Naive thymus-derived CD8-positive, alpha-beta T cell (primary cell): ENCODE measurements at places on chromosomes 1 and 21. TPM values are rescaled to one million over a fixed set of nuclear protein-coding genes. Genes with fewer than 3 reads are reported as not detected.

GRCh38 chr1:6384962-6385361, 8.6 kb downstream of the ACOT7 start:
- no peaks in the 10 kb centered on the region for H3K36me3 ChIP-seq
- no peak overlapping the region for H3K27ac ChIP-seq
- H3K27me3 ChIP-seq, result no peaks in the 10 kb centered on the region
- DNase-seq, result no peak
- H3K4me1 ChIP-seq, result no peaks in the 10 kb centered on the region

DNA sequence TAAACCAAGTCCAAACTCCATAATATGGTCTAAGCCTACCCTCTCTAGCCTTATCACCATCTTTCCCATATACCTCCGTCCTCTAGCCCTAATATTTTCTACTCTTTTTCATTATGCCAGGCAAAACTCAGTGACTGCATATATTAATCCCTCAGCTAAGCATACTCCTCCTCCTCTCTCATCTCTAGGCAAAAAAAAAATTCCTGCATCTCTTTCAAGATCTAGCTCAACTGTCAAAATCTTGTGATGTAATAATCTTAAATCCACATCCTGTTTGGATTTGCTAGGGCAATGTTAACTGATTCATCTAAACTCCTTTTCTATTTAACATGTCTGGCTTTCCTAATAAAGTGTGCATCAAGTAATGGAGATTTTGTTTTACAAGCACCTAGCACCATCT, 20.4 kb downstream of the PRPF38A start:
- DNase-seq, result no peak
- H3K27ac ChIP-seq, result peak overlapping the region; percentile 90
- peak overlapping the region; percentile 76 for H3K4me3 ChIP-seq
- H3K27me3 ChIP-seq, result no peaks in the 10 kb centered on the region
- peaks cover 45% of the 10 kb centered on the region for H3K4me1 ChIP-seq

DNA sequence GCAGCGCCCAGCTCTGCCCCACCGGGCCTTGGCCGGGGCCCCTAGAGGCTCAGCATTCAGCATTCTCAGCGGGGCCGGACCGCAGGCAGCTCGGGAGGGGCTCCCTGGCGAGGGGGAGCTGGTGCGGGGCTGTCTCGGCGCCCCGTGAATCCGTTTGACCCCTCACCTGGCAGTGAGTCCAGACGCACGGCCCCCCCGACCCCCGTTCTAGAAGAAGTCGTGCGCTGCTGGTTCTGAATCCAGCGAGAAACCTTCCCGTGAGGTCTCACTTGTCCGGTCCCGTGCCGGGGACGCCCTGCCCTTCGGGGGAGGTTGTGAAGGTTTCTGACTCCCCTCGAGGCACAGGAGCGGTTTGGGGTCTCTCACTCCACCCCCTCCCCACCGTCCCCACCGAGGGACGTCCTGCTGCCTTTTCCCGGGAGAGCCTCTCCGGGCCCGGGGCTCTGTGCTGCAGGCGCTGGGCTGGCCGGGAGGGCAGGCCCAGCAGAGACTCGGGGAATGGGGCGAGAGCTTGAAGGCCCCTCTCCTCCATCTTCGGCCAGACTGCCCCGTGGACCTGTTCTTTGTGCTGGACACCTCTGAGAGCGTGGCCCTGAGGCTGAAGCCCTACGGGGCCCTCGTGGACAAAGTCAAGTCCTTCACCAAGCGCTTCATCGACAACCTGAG, 655 bp downstream of the COL6A1 start:
- H3K36me3 ChIP-seq, result peaks cover 3% of the 10 kb centered on the region
- H3K4me1 ChIP-seq, result peaks cover 17% of the 10 kb centered on the region
- DNase-seq, result no peak
- H3K27me3 ChIP-seq, result no peaks in the 10 kb centered on the region

DNA sequence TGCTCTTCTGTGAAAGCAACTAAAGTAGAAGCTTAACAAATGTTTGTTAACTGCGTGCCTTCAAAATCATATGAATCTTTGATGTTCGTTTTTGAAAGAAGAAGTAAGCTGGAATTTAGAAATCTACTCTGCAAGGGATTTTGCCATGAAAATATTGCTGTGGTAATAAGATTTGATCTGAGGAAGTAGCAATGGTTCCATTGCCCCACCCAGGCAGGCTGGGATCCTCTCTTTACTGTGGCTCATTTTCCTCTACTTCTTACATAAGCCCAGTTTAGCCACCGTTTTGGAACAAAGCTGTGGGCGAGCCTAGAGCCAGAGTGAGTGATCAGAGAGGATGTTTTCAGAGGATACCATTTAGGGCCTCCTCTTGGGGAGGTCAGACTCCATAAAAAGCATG, 20.3 kb upstream of the PTGFRN start:
- H3K4me1 ChIP-seq, result peaks cover 2% of the 10 kb centered on the region
- no peak overlapping the region for H3K27ac ChIP-seq
- H3K4me3 ChIP-seq, result no peak overlapping the region
- peaks cover 3% of the 10 kb centered on the region for H3K36me3 ChIP-seq
- H3K27me3 ChIP-seq, result no peaks in the 10 kb centered on the region

GRCh38 chr1:87269921-87270320, 58.8 kb upstream of the LMO4 start:
- no peaks in the 10 kb centered on the region for H3K36me3 ChIP-seq
- H3K27ac ChIP-seq, result no peak overlapping the region

DNA sequence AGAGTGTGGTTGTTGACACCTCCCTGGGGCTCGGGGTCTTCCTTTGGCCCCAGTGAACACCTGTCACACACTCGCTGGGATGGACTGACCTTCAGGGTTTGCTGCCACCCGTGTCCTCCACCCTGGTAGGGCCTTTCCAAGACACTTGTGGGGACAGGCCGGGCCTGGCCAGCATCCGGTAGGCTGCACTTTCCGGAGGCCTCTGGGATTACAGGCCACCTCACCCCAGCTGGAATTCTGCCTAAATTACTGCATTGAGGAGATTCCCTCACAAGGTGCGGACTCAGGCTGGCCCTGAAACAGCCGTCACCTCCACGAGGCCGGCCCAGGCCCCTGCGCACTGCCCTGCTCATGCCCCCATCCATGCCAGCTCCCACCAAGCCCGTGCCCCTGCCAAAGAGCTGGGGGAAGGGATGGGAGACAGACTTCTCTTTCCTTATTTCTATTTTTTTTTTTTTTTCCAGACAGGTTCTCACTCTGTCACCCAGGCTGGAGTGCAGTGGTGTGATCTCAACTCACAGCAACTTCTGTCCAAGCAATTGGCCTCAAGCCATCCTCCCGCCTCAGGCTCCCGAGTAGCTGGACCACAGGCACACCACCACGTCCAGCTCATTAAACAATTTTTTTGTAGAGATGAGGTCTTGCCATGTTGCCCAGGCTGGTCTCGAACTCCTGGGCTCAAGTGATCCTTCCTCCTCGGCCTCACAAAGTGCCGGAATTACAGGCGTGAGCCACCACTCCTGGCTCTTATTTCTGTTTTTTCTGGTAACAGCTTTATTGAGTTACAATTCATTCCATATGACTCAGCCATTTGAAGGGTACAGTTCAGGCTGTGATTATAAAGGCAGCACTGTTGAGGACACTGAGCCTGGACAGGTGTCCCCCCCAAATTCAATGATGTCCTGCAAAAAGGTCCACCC, 11.3 kb downstream of the CSTB start:
- H3K4me3 ChIP-seq, result no peak overlapping the region
- DNase-seq, result no peak
- H3K27ac ChIP-seq, result no peak overlapping the region
- peaks cover 5% of the 10 kb centered on the region for H3K36me3 ChIP-seq
- H3K4me1 ChIP-seq, result no peaks in the 10 kb centered on the region
- no peaks in the 10 kb centered on the region for H3K27me3 ChIP-seq

DNA sequence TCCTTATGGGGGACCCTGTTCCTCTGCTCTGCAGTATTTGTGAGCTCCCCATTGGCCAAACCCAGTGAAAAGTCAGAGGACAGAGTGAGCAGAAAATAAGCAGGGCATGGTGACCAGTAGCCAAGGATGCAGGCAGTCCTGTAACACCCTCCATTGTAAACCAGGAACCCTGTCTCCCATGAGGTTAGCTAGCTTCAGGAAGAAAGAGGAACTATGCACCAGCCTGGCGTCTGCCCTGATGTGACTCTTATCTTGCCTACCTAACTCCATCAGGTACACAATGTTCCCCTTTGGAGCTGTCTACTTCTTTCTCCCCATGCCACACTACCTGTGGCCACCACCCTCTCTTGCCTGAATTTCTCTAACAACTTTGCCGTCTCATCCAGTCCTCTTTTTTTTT, 119.2 kb downstream of the LRIG2 start:
- H3K27ac ChIP-seq, result no peak overlapping the region
- H3K27me3 ChIP-seq, result peaks cover 46% of the 10 kb centered on the region

GRCh38 chr1:155776414-155776813, 80.6 kb downstream of the GON4L start:
- peaks cover 5% of the 10 kb centered on the region for H3K4me1 ChIP-seq
- peaks cover 14% of the 10 kb centered on the region for H3K36me3 ChIP-seq
- no peaks in the 10 kb centered on the region for H3K27me3 ChIP-seq
- no peak overlapping the region for H3K27ac ChIP-seq
- no peak for DNase-seq
- H3K4me3 ChIP-seq, result no peak overlapping the region

GRCh38 chr21:14613486-14614224, 67.5 kb upstream of the SAMSN1 start:
- no peak for DNase-seq
- no peak overlapping the region for H3K4me3 ChIP-seq
- H3K4me1 ChIP-seq, result peaks cover 11% of the 10 kb centered on the region
- H3K27ac ChIP-seq, result no peak overlapping the region
- H3K27me3 ChIP-seq, result no peaks in the 10 kb centered on the region

DNA sequence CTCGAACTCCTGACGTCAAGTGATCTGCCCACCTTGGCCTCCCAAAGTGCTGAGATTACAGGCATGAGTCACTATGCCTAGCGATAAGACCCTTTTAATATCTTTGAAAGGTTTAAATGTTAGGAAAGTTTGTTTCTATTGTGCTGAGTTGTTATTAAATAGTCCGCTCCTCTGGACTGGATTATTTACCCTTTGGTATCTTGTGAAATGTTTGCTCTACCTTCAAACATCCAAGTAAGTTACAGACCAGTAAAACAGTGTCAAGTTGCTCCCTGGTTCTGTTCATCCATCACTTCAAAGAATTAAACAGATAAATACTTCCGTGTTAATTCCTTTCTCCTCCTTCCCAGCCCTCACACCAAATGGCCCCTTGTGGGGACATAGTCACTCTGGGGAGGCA, 44.8 kb downstream of the CASQ2 start:
- DNase-seq, result no peak
- H3K36me3 ChIP-seq, result no peaks in the 10 kb centered on the region
- no peaks in the 10 kb centered on the region for H3K4me1 ChIP-seq
- no peak overlapping the region for H3K27ac ChIP-seq
- peaks cover 4% of the 10 kb centered on the region for H3K27me3 ChIP-seq

The ALX3 gene
- total RNA-seq, result not detected

The TACSTD2 gene
- total RNA-seq, result not detected

The CCDC27 gene
- total RNA-seq, result not detected

The SELL gene
- total RNA-seq, result 549 TPM

The RGS4 gene
- not detected for total RNA-seq

The RXRG gene
- not detected for total RNA-seq
